ENCODE measurements at places on chromosomes 7 and 10.

DNA sequence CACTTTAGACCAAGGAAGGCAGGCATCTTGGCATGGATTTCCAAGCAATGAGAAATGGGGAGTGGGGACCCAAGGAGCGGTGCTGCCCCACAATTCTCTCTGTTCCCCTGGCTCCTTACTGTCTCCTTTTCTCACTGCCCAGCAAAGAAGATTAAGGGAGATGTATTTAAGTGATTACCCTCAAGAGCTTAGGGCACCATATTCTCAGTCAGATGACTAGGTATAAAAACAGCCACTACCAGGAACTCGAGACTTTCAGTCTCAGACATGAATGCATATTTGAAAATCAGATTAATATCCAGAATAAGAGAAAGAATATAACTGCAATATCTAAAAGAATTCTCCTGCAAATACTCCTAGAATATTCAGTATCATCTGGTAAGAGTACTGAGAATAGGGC lies at the start of gene ABLIM1:
Gene ABLIM1, minus strand, starts transcription at position 101 of the 400 bp plus-strand sequence. Its CDS starts 75 bp downstream, at position 26.
- DNase-seq, result no peak
- no peak within 1 kb of the TSS for H3K27ac ChIP-seq
- no peaks in the 10 kb centered on the region for H3K27me3 ChIP-seq
- H3K4me3 ChIP-seq, result no peak within 1 kb of the TSS
- no peaks in the 10 kb centered on the region for H3K4me1 ChIP-seq
- H3K36me3 ChIP-seq, result no peaks in the 10 kb centered on the region

- H3K4me3 ChIP-seq, result no peak overlapping the region
- no peak overlapping the region for H3K27ac ChIP-seq
- no peaks in the 10 kb centered on the region for H3K27me3 ChIP-seq
- H3K4me1 ChIP-seq, result no peaks in the 10 kb centered on the region
- no peak for DNase-seq
These were observed 149.7 kb downstream of the WNT2 start for GRCh38 chr7:117173035-117173770.

- no peak for DNase-seq
- H3K27ac ChIP-seq, result no peak overlapping the region
- no peaks in the 10 kb centered on the region for H3K36me3 ChIP-seq
- no peaks in the 10 kb centered on the region for H3K27me3 ChIP-seq
- no peaks in the 10 kb centered on the region for H3K4me1 ChIP-seq
These were observed 294.3 kb upstream of the PFKP start for GRCh38 chr10:2772816-2773631.

- H3K27ac ChIP-seq, result peak overlapping the region; percentile 57
- peaks cover 18% of the 10 kb centered on the region for H3K4me1 ChIP-seq
- peaks cover 4% of the 10 kb centered on the region for H3K36me3 ChIP-seq
- H3K4me3 ChIP-seq, result no peak overlapping the region
- DNase-seq, result no peak
These were observed 7.4 kb downstream of the EDRF1 start for GRCh38 chr10:125726914-125727313.

- H3K27me3 ChIP-seq, result no peaks in the 10 kb centered on the region
- H3K4me3 ChIP-seq, result no peak overlapping the region
- DNase-seq, result no peak
- no peaks in the 10 kb centered on the region for H3K36me3 ChIP-seq
- no peaks in the 10 kb centered on the region for H3K4me1 ChIP-seq
These were observed 309.2 kb downstream of the GFRA1 start for GRCh38 chr10:115963848-115964247.

Measured in transverse colon (tissue), 4 donors.